ENCODE measurements at places on chromosomes 5 and 9. TPM values are rescaled to one million over a fixed set of nuclear protein-coding genes. Genes with fewer than 3 reads are reported as not detected.
A peak's percentile ranks its signal among the peaks of the same experiment; 100 is the strongest.

DNA sequence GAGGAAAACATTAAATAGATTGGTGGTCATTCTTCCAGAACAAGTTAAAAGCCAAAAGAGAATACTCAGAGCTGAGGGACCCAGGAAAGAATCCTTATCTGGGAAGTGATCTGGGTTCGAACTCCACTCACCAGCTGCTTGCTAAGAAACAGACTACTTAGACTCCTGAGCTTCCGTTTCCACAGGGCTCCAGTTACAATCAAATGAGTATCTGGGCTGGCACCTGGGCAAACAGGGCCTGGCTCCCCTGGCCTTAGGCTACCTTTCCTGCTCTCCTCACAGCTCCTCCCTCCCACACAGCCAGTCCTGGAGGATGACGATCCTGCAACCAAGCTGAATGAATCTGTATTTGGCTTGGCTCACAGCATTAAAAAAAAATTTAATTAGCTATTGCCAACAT, 2.5 kb downstream of the MAPK9 start:
- peak; percentile 87 for DNase-seq

DNA sequence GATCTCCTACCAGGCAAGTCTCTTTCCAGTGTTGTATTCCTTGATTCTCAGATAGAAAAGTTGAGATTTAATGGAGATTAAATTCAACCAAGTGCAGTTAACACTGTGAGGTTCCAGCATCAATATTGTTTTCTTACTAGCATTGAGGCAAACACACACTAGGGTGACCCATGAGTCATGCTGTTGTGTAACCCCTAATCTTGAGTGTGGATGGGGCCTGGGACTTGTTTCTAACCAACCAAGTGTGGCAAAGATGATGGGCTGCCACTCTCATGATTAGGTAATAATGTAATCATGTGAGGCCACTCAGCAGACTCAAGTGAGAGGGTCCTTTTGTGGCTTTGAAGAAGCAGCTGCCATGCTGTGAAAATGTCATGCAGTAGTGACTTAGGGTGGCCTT, 394.2 kb downstream of the IRX2 start:
- DNase-seq: no peak

DNA sequence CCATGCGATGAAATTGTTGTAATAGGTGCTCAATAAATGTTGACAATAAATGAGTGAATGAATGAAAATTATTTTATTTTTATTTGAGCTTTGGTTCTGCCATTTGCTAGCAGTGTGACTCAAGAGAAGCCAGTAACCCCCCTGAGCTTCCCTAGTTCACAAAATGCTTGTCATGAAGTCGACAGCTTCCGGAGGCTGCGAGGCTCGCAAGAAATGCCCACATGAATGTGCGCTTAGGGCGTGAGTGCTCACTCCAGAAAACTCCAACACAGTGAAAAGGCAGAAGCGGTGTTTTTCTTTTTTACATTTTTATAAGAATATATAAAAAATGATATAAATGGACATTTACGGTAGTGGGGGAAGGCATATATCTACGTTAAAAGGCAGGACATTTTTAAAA, 26.5 kb downstream of the CDKN2A start:
- no peak for DNase-seq

DNA sequence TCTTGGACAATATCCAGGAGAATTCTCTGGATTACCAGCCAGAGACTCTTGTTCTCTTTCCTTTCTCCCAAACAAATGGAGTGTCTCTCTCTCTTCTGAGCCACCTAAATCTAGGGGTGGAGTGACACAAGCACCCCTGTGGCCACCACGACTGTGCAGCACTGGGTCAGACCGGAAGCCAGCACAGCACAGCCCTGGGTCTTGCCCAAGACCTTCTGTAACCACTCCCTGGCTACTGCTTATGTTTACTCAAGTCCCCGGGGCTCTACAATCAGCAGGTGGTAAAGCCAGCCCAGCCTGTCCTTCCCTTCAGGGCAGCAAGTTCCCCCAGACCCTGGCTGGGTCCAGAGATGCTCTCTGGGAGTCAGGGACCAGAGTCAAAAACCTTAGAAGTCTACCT, 110.0 kb upstream of the TUT7 start:
- peak; percentile 56 for DNase-seq

Gene PROB1
- total RNA-seq: 3.1 TPM

- DNase-seq: no peak
Observed at GRCh38 chr5:6584101-6584645, 48.7 kb downstream of the NSUN2 start.

Gene CKMT2
- total RNA-seq: not detected

GRCh38 chr5:10747678-10748622, 13.1 kb downstream of the DAP start:
- no peak for DNase-seq

- no peak for DNase-seq
Observed at GRCh38 chr9:132562306-132562573, 20.2 kb upstream of the BARHL1 start.

DNA sequence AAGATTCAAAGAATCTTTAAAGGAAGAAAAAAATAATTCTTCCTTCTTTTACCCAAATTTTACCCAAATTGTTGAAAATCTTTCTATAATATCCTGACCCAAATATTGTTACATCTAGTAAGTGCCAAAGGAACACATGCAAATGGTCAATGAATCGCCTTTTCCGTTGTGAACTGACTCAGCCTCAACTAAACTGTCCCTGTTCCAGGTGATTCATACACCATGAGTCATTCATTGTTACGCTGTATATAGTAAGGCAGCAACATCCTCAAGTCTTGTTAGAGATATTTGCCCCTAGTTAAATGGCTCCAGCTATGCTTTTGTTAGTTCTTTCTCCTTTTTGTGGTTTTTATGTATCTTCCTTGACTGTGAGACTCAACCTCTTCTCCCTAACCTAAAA, 9.7 kb downstream of the PTGER4 start:
- peak; percentile 95 for DNase-seq

Gene HDAC3
- total RNA-seq: 83.5 TPM

Gene ANKRD31
- total RNA-seq: 0.56 TPM

DNA sequence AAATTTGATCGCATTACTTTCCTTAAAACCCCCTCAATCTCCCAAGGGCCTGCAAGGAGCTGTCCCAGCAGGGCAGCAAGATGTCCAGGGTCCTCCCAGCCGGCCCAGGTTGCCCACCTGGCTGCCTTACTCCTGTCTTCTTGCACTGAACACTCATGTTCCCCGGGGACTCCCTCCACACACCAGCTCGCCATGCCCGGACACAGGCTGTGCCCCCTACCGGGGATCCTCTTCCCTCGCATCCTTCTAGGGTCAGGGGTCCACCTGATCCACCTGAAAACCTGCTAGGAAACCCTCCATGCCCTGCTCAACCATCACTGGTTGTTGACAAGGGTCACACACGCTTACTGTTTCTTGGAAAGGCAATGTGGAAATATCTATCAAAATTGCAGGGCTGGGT, 172.0 kb upstream of the MSX2 start:
- no peak for DNase-seq

GRCh38 chr5:125011014-125011413, 264.6 kb upstream of the ZNF608 start:
- DNase-seq: no peak

DNA sequence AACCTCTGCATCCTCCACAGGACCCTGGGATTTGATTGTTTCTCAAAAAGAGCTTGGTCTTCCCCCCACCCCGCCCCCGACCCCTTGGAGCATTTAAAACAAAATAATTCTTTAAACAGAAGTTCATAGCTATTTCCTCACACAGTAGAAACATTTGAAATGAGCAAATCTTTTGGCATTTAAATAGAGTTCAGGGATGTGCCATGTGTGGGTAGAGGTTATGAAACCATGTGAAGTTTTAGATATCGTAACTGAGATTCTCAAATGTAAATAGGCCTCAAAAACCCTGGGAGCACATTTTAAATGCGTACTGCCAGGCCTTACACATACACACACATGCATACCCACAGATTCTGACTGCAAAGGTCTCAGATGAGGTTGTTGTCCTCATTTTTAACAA, 66.5 kb downstream of the EPB41L4B start:
- peak; percentile 74 for DNase-seq

Gene RMI1
- total RNA-seq: 6.9 TPM

GRCh38 chr5:60945813-60946187, 795 bp downstream of the NDUFAF2 start:
- peak; percentile 64 for DNase-seq

GRCh38 chr5:156826150-156826549, 23.9 kb upstream of the PPP1R2B start:
- no peak for DNase-seq

GRCh38 chr5:89450149-89450538, 567.2 kb upstream of the MEF2C start:
- no peak for DNase-seq

Gene SPACA9
- 4.4 TPM for total RNA-seq

Gene PLPP1
- 7.5 TPM for total RNA-seq

DNA sequence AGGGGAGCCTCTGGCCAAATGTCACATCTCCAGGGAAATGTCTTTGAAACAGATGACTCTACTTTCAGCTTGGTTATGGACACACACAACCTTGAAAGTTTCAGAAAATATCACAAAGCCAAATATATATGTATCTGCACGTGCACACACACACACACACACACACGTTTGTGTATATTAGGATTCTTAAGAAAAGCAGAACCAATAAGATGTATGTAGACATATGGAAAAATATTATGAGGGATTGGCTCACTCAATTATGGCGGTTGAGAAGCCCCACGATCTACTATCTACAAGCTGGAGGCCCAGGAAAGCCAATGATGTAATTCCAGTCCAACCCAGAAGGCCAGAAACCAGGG, 194.9 kb downstream of the PALM2AKAP2 start:
- DNase-seq: no peak

- no peak for DNase-seq
Observed at GRCh38 chr5:159784993-159785392, 131.3 kb upstream of the ADRA1B start.

DNA sequence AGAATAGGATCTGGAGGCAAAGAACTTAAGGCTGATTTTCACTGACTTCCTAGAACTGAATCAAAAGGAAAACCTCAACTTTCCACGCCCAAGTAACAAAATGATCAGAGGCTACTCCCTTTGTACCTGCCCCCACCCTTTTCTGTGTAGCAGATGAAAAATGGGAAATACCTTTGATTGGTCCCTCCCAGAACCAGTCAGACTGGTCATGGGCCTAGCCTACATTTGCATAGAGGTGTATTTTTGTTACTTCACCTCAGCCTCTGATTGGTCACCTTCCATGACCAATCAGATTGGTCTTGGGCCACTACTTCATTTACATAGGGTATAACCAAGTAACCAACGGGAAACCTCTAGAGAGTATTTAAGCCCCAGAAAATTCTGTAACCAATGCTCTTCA, 1553.5 kb upstream of the C9orf72 start:
- DNase-seq: no peak

DNA sequence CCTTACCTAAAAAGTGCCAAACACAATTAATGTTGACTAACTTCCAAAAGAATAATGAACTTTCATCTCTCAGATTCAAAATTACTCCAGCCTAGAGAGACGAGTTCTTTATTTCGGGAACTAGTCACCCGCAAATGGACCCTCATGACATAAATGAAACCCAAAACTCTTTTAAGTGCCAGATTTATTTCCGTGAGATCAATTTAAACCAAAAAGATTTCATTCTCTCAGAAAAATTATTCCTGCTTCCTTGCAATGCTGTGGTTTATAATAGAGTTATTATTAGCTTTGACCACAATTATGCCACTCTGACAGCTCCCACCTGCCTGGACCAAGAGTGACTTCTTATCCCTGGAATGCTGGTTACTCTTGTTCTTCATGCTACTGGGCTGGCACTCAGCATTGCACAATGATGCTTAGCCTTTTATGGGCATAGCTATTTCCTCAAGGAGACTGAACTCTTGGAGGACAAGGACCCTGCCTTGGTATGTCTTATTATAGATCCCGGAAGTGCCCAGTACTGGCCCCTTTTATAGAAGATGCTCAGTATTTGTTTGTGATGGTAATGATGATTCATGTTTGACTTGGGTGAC, 183.5 kb downstream of the SNX18 start:
- DNase-seq: peak; percentile 88

GRCh38 chr5:84445049-84445685, 60.5 kb upstream of the EDIL3 start:
- no peak for DNase-seq

Gene MAMDC4
- 11.8 TPM for total RNA-seq

- DNase-seq: no peak
Observed at GRCh38 chr9:93255994-93256877, 72.3 kb downstream of the WNK2 start.

Gene PCDHGC3
- total RNA-seq: 31.7 TPM

Gene ARSI
- total RNA-seq: 0.19 TPM

DNA sequence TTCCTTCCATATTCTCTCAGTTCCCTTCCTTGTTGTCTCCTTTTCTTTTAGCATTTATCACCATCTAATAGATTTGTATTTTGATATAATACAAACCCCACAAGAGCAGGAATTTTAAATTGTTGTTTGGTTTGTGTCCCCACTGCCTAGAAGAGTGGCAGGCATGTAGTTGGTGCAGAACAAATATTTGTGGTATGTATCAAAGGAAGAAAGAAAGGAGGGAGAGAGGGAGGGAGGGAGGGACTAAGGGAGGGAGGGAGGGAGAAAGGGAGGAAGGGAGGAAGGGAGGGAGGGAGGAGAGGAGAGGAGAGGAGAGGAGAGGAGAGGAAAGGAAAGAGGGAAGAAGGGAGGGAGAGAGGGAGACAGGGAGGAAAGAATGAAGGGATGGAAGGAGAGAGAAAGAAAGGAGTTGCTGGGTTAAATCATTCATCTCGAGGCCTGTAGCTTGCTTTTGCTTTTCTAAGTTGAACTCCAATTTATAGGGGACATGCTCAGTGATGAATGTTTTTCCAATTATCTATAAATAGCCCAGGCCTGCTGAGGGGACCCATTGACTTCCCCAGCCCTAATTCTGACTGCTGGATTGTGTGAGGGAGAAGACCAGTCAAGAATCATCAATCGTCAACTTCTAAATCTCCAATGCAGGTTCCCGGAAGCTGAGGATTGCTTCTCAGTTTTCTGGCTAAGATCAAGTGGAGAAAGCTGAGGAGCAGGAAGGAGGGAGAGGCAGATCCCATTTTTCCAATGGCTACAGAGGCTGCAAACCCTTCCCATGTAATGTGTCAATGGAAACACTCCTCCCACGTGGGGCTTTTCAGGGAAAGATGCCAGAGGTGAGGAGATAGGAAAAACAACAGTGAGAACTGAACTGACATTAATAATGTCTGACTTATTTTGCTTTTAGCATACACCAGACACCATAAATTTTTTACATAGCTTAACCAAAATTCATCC, 320.7 kb downstream of the ASTN2 start:
- DNase-seq: no peak
